ENCODE measurements at places on chromosomes 2 and 18. TPM values are rescaled to one million over a fixed set of nuclear protein-coding genes. Genes with fewer than 3 reads are reported as not detected.

WDR33 gene
- 76.7 TPM for total RNA-seq

ADRA2B gene
- total RNA-seq = 0.21 TPM

LBX2 gene
- total RNA-seq = 0.36 TPM

GCG gene
- not detected for total RNA-seq

NDUFS1 gene
- 81.5 TPM for total RNA-seq

CNDP1 gene
- not detected for total RNA-seq

PLCD4 gene
- total RNA-seq = 0.52 TPM
